Stimulated activated CD4-positive, alpha-beta T cell treated with anti-CD3 and anti-CD28 coated beads, Interleukin-4, amount 100 ng/mL, for 1 hour (primary cell): ENCODE measurements at places on chromosomes 1 and 21.

DNA sequence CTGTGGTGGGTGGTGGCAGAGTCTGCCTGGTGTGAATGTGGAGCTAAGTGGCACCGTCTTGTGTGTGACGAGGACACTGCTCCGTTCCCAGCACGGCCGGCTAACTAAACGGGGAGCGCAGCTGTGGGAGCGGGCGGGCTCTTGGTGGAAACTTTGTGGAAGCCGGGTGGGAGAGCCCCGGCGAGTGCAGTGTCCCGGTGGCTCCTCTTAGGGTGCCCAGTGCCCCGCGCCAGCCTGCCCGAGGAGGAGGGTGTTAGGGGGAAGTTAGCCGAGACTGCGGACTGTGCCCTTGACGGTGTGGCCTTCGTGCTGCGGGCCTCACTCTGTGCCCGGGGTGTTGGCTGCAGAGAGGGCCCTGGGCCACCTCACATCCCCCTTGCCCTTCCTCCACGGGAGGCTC, 9.9 kb downstream of the PEX10 start:
- DNase-seq = no peak

- DNase-seq = no peak
These were observed 243.0 kb upstream of the LYPLAL1 start for GRCh38 chr1:218930472-218931241.

DNA sequence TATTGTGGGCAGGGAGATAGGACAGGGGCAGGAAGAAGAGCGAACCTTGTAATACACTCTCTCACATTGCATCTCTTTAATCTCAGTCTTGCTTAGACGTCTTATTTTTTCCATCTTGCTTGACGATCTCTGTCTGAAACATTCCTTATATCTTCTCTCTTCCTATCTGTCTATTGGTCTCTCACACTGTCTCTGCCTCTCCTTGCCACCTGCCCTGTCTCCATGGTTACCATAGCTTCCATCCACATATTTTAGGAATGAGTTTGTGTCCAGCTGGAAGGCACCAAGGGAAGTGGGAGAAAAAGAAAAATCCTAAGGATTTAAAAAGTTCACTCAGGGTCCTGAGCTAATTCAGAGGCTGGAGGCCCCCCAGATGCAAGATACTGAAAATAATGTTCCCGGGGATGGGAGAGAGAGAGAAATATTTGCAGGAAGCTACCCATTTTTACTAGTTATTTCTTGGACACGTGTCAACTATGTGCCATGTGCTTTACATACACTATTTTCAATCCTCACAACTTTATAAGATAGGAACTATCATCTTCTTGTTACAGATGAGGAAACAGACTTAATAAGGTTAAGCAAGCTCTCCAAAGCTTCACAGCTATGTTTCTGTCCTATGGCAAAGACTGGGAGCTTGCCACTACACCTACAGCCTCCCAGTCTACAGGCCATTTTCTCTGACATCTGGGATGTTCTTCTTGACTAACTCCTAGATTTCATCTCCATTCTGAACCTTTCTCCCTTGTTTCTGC, 933 bp downstream of the ANKRD34A start:
- DNase-seq = no peak

DNA sequence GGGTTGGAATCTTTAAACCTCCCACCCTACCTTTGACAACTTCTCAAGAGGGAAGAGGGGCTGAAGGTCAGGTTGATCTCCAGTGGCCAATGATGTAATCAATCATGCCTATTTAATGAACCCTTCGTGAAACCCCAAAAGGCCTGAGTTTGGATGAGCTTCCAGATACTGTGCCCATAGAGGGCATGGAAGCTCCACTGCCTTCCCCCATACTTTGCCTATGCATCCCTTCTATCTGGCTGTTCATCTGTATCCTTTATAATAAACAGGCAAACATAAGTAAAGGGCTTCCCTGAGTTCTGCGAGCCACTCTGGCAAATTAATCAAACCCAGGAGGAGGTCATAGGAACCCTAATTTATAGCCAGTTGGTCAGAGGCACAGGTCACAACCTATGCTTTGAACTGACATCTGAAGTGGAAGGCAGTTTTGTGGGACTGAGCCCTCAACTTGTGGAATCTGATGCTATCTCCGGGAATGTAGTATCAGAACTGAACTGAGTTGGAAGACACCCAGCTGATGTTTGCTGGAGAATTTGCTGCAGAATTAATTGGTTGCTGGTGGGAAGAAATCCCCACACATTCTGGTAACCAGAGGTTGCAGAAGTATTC, 24.8 kb downstream of the S100A10 start:
- no peak for DNase-seq

DNA sequence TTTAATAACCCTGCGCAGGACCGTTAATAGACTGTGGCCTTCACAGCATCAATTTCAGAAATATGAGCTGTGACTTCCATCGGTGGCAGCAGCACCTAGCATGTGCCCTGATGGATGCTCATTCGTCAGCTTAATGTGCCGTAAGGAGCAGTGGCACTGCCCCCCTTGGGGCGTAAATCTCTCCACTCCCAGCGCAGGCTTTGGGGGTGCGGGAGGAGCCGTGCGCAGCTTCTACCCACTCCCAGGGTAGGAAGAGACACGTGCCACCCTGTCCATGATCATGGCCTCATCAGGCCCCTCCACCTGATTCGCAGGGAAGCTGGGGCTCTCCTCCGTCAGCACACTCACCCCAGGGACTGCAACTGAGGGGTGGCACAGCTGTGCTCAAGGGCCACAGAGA, 149.5 kb downstream of the NPHP4 start:
- no peak for DNase-seq

DNA sequence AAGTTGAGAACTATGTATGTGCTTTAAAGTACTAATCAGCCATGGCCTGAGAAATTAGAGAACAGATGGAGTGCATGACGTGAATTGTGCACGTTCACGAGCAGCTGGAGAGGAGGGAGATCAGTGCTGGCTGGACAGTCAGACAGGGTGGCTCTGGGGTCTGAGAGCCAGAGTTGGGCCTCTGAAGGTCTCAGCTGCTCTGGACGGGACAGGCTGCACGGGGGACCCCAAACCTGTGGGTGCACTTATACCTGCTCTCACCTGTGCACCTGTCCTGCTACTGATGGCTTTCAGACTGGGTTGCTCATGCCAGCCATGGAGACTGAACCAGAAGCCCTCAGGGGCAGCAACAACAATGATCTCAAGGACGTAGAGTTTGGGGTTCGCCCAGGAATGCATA, 43.5 kb downstream of the UMODL1 start:
- no peak for DNase-seq

DNA sequence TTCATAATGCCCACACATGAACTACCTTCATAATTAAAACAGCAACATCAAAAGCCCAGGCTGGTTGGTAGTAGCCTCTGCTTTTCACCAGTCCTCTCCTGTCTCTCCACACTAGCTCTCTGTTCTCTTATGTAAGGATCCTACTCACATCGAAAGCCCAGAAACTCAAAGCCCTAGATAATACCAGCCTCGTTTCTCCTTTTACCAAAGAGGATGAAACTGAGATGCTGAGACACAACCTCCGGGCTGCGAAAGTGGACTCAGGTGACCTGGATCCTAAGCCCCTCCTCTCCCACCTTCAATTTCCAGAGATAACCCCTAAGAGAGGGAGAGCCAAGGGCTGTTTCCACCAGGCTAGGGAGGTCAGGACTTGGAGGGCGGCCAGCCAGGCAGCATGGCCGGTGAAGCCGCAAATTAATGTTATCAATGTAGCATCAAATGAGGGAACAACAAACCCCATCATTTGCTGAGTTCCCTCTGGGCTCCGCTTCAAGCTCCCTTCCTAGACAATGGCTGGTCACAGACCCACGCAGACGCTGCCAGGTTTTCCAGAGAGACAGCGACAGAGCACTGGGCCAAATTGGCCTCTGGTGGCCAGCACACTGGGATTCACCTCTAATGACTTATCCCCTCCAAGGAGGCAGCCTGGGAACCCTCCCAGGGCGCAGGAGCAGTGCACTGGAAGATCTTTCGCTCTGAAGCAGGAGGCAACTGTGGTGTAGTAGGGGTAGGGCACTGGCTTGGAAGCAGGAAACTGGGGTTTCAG, 20.7 kb upstream of the STMN1 start:
- DNase-seq = no peak

GRCh38 chr1:91541918-91542533, 41.4 kb downstream of the CDC7 start:
- DNase-seq = no peak

DNA sequence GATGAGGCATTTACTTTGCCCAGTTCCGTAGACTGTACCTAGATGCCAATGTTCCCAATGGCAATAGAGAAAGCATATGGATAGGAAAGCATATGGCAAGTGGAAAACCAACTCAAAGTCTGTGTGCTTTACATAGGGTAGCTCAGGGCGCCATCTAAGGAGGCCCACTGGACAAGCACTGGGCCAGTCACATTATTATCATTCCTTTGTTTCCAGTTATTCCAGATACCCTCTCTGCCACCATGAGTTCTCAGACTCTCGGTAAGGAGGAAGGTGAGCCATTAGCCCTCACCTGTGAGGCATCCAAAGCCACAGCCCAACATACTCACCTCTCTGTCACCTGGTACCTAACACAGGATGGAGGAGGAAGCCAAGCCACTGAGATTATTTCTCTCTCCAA, 9.8 kb downstream of the CD101 start:
- no peak for DNase-seq

- no peak for DNase-seq
These were observed 1.7 kb downstream of the ODF2L start for GRCh38 chr1:86394416-86394815.

GRCh38 chr21:37496972-37497371, 130.4 kb downstream of the DYRK1A start:
- peak; percentile 4 for DNase-seq

DNA sequence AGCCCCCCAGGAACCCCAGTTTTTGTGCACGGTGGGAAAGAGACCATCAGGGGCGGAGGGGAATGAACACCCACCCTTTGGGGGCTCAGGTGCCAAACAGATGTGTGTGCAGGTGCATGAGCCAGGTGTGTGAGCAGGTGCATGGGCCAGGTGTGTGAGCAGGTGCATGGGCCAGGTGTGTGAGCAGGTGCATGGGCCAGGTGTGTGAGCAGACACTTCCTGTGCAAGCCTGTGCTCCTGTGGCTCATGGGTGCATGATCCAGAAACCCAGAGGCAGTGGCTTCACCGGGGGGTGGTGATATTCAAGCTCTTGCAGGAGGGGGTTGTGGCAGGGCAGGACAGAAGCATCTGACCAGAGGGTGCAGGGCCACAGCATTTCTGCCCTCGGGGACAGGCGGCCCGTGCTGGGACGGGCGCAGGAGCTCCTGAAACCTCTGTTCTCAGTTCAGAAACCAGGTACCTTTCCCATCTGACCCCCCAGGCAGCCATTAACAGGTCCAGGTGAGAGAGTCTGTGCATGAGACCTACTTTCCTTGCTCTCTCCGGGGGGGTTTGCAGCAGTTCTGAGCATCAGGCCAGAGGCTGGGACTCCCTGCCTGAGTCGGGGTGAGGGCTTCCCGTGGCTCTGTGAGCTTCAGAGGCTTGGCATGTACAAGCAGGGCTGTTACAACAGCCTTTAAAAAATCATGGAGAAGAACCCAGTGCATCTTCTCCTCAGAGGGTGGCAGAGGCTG, 29.1 kb downstream of the COL18A1 start:
- no peak for DNase-seq

DNA sequence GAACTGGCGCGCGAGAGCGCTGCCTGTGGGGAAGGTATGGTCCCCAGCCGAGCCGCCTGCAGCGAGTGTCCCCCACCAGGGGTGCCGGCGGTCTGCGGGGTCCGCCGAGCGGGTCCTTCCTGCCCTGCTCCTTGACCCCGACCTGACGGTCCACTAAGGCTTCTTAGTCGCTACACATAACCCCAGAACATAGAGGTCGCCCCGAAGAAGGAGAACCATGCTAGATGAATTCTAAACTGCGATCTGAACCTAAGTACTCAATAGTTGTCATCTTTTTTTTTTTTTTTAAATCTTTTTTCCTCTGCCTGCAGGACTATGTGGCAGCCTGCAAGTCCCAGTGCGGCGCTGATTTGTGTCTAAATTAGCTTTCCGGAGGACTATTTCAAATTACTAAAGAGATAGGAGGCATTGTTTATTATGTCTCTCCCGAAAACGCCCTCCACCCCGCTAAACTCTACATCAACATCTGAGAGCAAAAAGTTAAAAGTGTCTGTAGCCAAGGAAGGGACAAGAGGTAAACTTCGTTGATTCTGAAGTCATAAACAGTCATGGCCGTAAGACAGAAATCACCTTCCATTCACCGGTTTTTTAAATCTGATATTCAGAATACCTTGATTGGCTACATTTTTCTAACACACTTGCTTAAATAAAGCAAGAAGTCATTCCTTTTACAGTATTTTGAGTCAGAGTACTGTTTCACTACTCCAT, 476 bp downstream of the AXDND1 start:
- peak; percentile 2 for DNase-seq

- DNase-seq = peak; percentile 84
These were observed 36.0 kb upstream of the IL19 start for GRCh38 chr1:206734499-206735142.

- DNase-seq = no peak
These were observed 14.7 kb downstream of the UCK2 start for GRCh38 chr1:165842023-165842670.

DNA sequence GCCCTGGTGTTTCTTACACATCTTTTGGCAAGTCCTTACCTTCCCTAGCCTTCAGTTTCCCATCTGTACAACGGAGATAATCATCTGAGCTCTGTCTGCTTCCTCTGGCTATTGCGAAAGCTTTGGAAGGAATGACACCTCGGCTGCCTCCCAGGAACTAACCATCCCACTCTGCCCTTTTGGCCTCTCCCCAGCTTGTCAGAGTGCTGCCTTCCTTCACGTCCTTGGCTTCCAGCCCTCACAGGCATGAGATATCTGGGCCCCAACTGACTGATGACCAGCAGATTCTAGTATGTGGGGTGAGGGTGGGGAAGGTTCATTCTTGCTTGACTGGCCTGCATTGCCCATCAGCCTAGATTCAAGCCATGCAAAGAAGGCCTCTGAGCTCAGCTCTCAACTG, 253.1 kb upstream of the FGGY start:
- no peak for DNase-seq

DNA sequence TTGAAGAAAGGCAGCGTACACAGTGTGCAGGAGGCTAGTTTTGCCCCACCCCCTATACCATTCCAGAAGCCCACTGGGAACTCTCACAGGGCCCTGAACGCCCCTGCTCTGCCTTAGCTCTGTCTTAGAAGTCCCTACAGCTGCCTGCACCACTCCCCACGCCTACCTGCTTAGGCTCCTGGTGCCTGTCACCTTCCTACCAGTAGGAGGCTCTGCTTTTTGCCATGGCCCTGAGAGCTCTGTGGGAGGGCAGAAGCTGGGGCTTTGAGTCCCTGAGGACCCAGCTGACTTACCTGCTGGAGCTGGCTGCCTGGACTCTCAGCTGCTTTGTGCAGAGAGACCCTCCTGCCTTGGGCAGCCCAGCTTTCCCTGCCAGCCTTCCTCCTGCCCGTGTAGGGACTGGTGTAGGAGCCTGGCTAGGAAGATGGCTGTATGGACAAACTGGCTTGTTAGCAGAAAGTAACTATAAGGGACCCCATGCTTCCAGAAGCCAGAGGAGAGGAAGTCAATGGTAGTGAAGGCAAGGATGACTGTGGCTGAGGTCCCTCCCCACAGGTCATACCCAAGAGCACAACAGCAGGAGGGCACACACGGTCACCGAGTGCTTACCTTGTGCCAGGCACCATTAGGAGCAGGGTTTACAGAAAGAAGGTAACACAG, 9.8 kb upstream of the CELSR2 start:
- DNase-seq = no peak
